ENCODE measurements at places on chromosomes 1 and 21. TPM values are rescaled to one million over a fixed set of nuclear protein-coding genes. Genes with fewer than 3 reads are reported as not detected.

PLXNA2 gene
- 0.24 TPM for total RNA-seq

FMOD gene
- not detected for total RNA-seq

DMRTA2 gene
- total RNA-seq, result not detected

GRCh38 chr1:95311762-95312161 is 77.8 kb downstream of the RWDD3 start:
- no peak for DNase-seq

DNA sequence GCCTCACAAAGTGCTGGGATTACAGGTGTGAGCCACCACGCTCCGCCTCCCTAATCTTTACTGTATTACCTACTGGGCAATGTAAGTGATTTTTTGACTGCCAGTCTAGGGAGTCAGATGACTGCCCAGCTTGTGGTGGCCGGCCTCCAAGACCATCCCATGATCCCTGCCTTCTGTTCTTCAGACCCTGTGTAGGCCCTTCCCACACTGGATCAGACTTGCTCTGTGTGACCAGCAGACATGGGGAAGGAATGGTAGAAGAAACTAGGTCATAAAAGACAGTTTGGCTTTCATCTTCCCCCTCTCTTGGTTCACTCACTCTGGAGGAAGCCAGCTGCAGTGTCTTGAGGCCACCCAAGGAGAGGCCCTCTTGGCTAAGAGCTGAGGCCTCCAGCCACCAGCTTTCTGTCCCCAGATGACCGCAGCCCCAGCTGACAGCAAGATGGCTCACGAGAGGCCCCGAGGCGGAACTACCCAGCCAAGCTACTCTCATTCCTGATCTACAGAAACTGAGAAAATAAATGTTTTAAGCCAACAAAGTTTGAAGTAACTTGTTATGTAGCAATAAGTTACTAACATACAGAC is 14.5 kb upstream of the CBR3 start:
- DNase-seq, result no peak

DNA sequence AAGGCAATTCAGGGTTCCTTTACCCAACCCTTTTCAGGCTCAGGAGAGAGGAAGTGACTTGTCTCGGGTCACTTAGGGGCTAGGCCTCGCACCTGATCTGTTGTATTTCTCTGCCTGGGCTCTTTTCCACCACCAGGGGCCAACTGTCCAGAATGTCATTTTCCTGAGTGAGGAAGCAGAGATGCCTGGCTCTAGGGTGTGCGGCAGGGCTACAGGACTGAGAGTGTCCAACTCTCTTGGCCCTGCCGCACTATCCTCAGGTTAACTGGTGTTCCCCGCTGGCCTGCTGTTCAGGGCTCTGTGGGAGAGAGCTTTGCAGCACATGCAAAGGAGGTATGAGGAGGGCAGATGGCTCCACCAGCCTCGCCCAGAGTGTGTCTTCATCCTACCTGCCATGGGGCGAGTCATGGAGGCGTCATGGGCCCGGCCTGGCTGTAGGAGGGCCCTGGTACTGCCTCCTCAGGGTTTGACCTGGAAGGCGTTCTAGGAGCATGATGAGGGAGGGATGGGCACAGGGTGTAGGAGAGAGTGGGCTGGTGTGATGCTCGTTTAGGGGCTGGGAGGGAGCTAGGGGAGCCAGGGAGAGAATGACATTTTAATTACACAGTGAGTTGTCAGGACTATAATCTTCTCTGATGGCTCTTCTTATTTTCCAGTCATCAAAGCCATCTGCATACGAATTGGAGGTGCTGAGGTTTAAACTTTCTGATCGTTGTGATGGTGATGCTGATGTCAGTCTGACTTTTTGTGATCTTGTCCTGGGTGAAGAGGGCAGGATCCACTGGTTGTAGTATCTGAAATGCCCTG is 128.3 kb downstream of the NOS1AP start:
- peak; percentile 62 for DNase-seq

DNA sequence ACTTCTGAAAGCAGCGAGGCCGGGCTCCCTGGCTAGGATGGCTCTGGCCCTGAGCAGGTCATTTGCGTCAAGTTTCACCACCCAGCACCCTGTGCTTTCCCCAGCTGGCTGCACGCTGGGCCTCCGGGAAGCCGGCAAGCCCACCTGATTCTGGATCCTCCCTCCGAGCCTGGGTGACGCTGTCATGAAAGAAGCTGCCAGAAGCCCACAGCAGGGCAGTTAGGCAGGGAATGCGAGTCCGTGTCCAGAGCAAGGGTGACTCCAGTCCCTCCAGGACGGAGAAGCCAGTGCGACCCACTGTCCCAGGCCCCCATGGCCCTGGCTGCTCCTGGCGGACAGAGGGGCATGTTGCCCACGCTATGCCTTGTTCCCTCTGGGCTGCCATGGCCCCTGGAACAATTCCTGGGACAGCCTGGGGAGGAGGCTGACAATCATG is 44.4 kb upstream of the PCBP3 start:
- no peak for DNase-seq
